SW480 (cell line): ENCODE measurements at places on chromosomes 12 and 14.

- no peak for DNase-seq
These were observed 81.5 kb downstream of the AEBP2 start for GRCh38 chr12:19520646-19521415.

DNA sequence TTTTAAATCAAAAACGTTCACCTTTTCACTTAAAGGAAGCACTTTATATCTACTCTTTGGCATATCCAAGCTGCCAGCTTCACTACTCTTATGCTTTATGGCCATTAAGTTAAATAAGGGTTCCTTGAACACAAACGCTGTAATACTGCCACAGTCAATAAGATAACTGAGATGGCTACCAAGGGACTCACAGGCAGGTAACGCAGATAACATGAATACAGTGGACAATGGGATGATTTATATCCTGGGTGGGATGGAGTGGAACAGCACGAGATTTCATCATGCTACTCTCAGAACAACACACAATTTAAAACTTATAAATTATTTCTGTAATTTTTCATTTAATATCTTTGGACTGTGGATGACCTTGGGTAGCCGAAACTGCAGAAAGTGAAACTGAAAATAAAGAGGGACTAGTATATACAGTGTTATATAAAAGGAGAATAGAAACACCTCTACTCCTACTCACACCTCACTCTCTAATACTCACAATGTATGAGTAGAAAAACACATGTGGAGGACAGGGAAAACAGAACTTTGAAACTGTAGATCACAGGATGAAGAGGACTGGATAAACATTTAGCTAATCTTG lies 367.3 kb downstream of the C12orf50 start:
- DNase-seq = peak; percentile 21

GRCh38 chr14:53619691-53620231 lies 336.9 kb downstream of the BMP4 start:
- no peak for DNase-seq

- DNase-seq = peak; percentile 55
These were observed 109.5 kb downstream of the DIP2B start for GRCh38 chr12:50614167-50614759.

GRCh38 chr12:25253371-25254068 lies 2.8 kb upstream of the KRAS start:
- no peak for DNase-seq

GRCh38 chr12:87901457-87901856 lies 127.7 kb downstream of the C12orf50 start:
- DNase-seq = no peak

GRCh38 chr12:51269174-51270066 lies 795 bp downstream of the SMAGP start:
- DNase-seq = peak; percentile 80

DNA sequence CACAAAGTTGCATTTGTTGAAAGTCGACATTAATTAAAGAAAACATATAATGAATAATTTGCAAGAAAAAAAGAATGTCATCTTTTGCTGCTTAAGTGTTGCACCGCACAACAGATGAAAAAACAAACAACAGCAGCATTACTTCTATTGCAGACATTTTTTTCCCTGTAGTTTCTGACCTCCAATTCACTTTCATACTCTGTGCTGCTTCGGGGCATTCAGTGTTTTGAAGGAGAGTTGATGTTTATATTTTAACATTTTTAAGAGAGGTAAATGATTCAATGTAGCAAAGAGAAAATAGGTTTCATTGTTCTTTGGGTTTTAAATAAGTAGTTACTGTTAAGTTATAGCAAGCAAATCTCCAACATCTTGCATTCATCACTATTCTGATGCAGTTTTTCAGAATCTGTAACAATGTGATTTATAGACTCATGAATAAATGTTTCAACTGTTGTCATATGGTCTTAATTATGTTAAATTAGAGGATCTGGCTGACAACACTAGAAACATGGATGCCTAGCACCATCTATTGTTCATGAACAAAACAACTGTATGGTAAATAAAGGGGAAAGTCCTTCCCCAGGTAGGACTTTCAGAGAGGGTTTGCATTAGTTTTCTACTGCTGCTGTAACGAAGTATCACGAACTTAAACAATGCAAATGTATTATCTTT lies 168.1 kb downstream of the BCAT1 start:
- DNase-seq = peak; percentile 50

DNA sequence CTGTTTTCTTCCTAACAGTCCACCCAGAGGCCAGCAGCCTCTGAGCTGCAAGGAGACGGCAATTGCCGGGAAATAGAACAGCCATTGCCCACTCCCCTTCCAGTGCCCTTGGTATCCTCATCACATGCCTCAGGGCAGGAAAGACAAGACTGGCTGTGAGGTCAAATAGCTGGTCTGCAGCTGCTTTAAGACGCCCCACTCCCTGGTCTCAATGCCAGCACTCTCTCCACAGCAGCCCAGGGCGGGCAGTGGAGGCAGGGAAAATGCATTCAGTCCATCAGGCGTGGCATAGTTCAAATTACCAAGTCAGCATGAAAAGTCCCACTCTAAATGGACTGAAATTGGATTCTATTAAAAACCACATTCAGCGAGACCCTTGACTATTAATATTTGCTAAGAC lies 35.6 kb downstream of the TTC9 start:
- DNase-seq = no peak

GRCh38 chr12:63844391-63845341 lies at the start of gene SRGAP1:
Gene SRGAP1, plus strand, starts transcription at chr12:63844700. Its CDS starts 117 bp downstream, at chr12:63844817.
- DNase-seq = peak; percentile 48

DNA sequence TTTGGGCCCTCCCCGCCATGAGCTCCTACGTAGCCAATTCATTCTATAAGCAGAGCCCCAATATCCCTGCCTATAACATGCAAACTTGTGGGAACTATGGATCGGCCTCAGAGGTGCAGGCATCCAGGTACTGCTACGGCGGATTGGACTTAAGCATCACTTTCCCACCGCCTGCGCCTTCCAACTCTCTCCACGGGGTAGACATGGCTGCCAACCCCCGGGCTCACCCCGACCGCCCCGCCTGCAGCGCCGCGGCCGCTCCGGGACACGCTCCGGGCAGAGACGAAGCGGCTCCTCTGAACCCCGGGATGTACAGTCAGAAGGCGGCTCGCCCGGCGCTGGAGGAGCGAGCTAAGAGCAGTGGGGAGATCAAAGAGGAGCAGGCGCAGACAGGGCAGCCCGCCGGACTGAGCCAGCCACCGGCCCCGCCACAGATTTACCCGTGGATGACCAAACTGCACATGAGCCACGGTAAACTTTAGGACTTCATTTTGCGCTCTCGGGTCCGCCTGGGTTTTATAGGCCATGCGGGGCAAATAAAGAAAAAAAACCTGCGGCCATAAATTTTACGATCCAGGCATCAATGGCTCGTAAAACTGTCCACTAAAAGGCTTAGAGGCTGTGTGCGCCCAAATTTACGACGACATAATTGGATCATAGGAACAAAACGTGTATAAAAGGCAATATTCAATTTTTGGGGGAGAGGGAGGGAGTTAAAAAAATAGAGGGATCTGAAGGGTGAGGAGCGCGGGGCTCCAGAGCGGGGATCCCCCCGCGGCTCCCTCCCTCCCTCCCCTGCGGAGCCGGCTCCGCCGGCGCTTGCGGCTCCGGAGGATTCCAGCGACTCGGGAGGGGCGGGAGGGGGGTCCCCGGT lies 493 bp downstream of the HOXC5 start:
- DNase-seq = peak; percentile 89

GRCh38 chr14:57189070-57189469 lies 79.6 kb downstream of the EXOC5 start:
- no peak for DNase-seq

- DNase-seq = no peak
These were observed 22.3 kb downstream of the DDX24 start for GRCh38 chr14:94058674-94059138.

DNA sequence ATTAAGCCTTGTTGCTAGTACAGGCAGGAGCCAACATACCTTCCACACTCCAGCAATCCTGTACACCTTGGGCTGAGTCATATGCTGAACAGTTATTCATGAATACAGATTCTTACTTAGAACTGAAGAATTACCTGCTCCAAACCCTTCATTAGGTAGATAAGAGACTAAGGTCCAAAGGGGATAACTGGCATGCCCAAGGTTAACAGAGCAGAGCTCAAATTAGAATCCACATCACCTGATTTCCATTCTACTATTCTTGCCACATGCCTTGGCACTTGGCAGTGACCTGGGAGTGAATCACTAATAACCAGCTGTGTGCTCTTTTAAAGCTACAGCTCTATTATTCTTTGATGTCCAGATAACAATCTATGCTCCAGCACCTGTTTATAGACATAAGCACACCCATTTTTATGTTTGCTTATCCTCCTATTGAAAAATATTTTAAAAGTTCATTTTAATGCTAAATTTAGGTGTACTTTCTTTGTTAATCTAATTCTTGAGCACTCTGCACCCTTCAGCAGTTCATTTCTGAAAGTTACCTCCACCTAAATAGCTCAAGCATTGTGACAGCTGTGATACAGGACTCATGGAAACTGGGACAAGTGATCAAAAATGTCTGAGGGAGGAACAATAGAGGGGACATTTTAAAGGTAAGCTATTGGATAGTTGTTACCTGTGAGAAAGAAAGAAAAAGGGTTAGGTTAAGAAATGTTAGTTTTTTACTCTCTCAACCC lies 19.4 kb downstream of the LPCAT3 start:
- peak; percentile 53 for DNase-seq

GRCh38 chr12:61384511-61384910 lies 875.7 kb upstream of the USP15 start:
- no peak for DNase-seq

- DNase-seq = no peak
These were observed 88.3 kb upstream of the MDM1 start for GRCh38 chr12:68420225-68421010.

DNA sequence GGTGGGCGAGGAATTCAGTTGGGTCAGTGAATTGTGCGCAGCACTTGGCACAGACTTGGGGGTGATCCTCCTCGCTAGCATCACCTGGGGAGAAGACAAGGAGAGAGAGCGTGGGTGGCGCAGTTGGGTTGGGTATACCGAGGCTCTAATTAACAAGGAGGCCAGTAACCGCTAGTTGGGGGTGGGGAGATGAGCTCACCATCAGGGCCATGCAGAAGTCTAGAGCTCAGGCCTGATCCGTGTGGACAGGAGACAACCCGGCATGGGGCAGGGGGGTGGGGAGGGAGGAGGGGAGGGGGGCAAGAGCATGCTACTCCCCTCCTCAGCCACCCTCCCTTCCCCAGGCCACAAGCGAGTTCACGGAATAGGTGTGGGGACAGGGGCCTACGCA lies 580 bp downstream of the SALL2 start:
- no peak for DNase-seq

DNA sequence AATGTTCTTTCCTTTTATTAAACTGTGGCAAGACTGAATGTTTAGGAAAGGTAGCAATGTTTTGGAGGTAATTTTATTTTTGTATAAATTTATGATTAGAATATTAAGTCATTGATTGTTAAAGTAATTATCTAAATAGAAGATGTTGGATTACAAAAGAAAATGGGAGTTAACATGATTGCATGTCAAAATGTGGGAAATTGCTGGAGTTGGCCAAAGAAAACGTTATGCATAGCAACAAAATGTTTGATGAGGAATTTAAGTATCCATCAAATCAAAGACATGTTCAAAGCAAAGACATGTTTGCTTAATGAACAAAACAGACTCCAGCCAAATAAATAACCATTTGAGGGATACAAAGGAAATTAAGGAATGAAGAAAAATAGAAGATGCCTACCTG lies 3.2 kb upstream of the MLH3 start:
- DNase-seq = no peak

- peak; percentile 62 for DNase-seq
These were observed 2.0 kb upstream of the AP1G2 start for GRCh38 chr14:23569443-23570151.

GRCh38 chr12:93060666-93061472 lies 131.8 kb upstream of the EEA1 start:
- DNase-seq = no peak
